NCI-H460 (cell line): ENCODE measurements at places on chromosomes 3 and 15.

- DNase-seq: no peak
Observed at GRCh38 chr3:71504250-71505036, 79.1 kb downstream of the FOXP1 start.

GRCh38 chr15:89293012-89293411 lies 41.6 kb downstream of the POLG start:
- DNase-seq: no peak

GRCh38 chr3:122301063-122301462 lies 24.0 kb upstream of the CSTA start:
- no peak for DNase-seq

DNA sequence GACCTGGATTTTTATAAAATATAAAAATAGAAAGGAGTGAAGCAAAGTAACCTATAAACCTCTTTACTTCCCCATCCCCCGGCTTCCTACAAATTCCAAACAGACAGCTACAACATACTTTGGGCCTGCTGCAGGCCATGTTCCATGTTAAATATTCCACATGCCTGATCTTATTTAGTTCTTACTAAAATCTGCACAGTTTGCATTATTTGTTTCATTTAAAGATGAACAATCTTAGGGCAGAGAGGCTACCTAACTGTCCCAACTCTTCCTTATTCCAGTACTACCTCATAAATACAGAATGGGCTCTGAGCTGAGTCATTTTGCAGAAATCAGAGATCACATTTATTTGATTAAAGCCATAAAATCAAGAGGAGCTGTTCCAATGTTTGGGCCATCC lies 665.0 kb downstream of the PDCD6IP start:
- DNase-seq: no peak

GRCh38 chr3:108489776-108490175 lies 20.6 kb downstream of the MYH15 start:
- DNase-seq: peak; percentile 43
